ENCODE measurements at places on chromosomes 16 and 17. TPM values are rescaled to one million over a fixed set of nuclear protein-coding genes. Genes with fewer than 3 reads are reported as not detected.

HAP1 gene
- not detected for total RNA-seq

GRIN2A gene
- total RNA-seq = 1.7 TPM

DNA sequence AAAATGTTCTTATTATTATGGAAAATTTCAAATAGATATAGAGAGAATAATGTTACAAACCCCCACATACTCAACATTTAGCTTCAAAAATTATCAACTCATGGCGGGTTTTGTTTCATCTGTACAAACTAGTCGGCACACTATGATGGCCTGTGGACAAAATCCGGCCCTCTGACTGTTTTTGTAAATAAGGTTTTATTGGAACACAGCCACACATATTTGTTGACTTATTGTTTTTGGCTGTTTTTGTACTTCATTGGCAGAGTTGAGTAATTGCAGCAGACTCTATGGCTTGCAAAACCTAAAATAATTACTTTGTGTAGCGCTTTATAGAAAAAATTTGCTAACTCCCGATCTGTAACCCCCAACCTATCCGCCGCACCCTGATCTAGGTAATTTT, 41.4 kb upstream of the CLEC18A start:
- H3K4me3 ChIP-seq = no peak overlapping the region
- H3K27ac ChIP-seq = no peak overlapping the region
- no peaks in the 10 kb centered on the region for H3K36me3 ChIP-seq

DNA sequence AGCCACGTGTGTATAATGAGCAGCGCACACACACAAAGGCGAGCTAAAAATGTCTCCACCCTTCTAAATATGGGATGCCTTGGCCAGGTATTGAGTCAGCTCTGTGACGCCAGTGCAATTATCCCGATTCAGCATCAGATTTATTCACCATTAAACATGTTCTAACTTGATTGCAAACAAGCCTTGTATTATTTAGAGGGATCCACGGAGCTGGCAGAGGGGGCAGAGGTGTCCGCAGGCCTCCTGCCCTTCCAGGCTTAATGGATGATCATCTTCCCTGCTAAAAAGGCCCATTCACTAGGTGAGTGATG, 591.7 kb downstream of the MAF start:
- DNase-seq = no peak
- H3K4me3 ChIP-seq = no peak overlapping the region
- H3K36me3 ChIP-seq = no peaks in the 10 kb centered on the region
- no peaks in the 10 kb centered on the region for H3K27me3 ChIP-seq

SULT1A2 gene
- total RNA-seq = 0.43 TPM

DNA sequence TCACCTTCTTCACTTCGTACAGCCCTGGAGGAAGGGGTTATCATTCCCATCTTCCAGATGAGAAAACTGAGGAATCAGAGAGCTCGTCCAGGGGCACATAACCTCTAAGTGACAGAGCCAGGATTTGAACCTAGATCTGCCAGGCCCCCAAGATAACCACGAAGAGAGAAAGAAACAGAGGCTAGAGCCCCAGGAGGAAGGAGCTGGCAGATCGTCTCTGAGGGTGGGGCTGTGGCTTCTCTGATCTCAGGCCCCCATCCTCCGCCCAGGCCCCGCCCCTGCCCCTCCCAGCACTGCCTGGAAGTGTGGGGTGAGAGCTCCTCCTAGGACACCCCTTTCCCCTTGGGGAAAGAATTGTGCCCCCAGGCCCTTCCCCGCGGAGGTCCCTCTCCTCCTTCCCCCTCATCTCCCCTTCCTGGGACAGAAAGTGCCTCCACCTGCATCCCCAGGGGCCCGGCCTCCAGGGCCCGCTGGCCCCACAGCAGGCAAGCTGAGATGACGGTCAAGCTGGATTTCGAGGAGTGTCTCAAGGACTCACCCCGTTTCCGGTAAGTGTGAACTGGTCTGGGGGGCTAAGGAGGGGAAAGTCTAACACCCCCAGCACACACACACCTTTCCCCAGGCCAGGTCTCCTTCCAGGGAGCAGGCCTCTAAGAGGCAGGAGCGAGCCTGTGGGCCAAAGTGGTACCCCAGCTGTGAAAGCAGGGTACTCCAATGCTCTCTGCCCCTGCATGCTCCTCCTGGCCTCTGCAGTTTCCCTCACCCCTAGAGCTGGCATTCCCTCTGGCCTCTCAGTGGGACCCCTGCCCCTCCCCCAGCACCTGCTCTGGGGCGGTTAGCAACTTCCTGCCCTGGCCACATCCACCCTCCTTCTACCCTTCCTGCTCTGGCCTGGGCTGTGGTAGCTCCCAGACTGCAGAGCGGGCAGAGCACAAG, at the start of gene ACAP1:
TSS of gene ACAP1 (plus strand) at position 290 of the 936 bp plus-strand sequence. CDS start at position 496, 206 bp downstream.
- H3K27ac ChIP-seq = peak within 1 kb of the TSS; percentile 18
- H3K36me3 ChIP-seq = no peaks in the 10 kb centered on the region
- peak; percentile 53 for DNase-seq
- peaks cover 4% of the 10 kb centered on the region for H3K4me1 ChIP-seq
- H3K27me3 ChIP-seq = no peaks in the 10 kb centered on the region

WFIKKN2 gene
- not detected for total RNA-seq

DNA sequence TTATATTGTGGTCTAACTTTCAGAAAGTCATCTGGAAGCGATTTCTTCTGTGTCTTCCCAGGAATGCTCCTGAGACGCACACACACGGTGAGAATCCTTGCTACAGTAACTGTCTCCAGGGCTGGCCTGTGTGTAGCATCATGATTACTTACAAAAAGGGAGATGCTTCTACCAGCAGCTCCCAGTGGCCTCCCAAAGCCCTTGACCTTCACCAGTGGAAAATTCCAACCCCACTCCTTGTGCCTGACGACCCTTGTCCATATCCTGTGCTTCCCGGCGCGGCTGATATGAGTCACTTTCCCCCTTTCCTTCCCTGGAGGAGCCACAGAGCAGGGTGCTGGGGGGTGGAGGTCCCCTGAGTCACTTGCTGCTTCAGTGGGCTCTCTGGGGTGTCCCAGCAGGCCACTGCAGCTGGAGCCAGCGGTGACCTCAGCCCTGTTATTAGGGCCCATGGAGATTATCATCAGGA, 22.1 kb upstream of the NAT9 start:
- no peak for DNase-seq
- H3K4me1 ChIP-seq = no peaks in the 10 kb centered on the region
- H3K4me3 ChIP-seq = no peak overlapping the region
- no peak overlapping the region for H3K27ac ChIP-seq
- H3K27me3 ChIP-seq = no peaks in the 10 kb centered on the region

SLC5A11 gene
- not detected for total RNA-seq

GRCh38 chr16:11667824-11668622, at the start of gene SNN:
SNN (plus strand) TSS chr16:11668455; CDS start chr16:11676060, 7,605 bp downstream.
- peak; percentile 97 for DNase-seq
- no peaks in the 10 kb centered on the region for H3K27me3 ChIP-seq
- no peaks in the 10 kb centered on the region for H3K36me3 ChIP-seq
- H3K4me1 ChIP-seq = peaks cover 50% of the 10 kb centered on the region
- H3K27ac ChIP-seq = peak within 1 kb of the TSS; percentile 89
- H3K4me3 ChIP-seq = peak within 1 kb of the TSS; percentile 91

LPO gene
- total RNA-seq = not detected

- H3K4me3 ChIP-seq = no peak overlapping the region
- H3K27ac ChIP-seq = peak overlapping the region; percentile 79
- H3K27me3 ChIP-seq = no peaks in the 10 kb centered on the region
- H3K4me1 ChIP-seq = peaks cover 46% of the 10 kb centered on the region
- H3K36me3 ChIP-seq = no peaks in the 10 kb centered on the region
Measured at GRCh38 chr17:64156670-64157069, 26.7 kb upstream of the ERN1 start.

DNA sequence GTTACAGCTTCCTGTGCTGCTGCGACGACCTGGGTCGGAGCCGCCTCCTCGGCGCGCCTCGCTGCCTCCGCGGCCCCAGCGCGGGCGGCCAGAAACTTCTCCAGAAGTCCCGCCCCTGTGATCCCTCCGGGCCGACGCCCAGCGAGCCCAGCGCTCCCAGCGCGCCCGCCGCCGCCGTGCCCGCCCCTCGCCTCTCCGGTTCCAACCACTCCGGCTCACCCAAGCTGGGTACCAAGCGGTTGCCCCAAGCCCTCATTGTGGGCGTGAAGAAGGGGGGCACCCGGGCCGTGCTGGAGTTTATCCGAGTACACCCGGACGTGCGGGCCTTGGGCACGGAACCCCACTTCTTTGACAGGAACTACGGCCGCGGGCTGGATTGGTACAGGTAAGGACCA, 746 bp downstream of the HS3ST2 start:
- H3K36me3 ChIP-seq = no peaks in the 10 kb centered on the region
- H3K4me3 ChIP-seq = peak overlapping the region; percentile 47
- peaks cover 8% of the 10 kb centered on the region for H3K27me3 ChIP-seq
- no peak overlapping the region for H3K27ac ChIP-seq

PDIA2 gene
- 47.5 TPM for total RNA-seq

GPR139 gene
- not detected for total RNA-seq

GRCh38 chr17:13864521-13864920, 204.8 kb upstream of the COX10 start:
- H3K27ac ChIP-seq = no peak overlapping the region
- H3K4me1 ChIP-seq = no peaks in the 10 kb centered on the region
- no peaks in the 10 kb centered on the region for H3K36me3 ChIP-seq
- no peak for DNase-seq
- H3K4me3 ChIP-seq = no peak overlapping the region

GRCh38 chr17:15662681-15663080, 21.4 kb downstream of the TRIM16 start:
- no peak for DNase-seq
- no peaks in the 10 kb centered on the region for H3K27me3 ChIP-seq
- peaks cover 16% of the 10 kb centered on the region for H3K4me1 ChIP-seq
- no peak overlapping the region for H3K27ac ChIP-seq

RAB40C gene
- 78.6 TPM for total RNA-seq

APOH gene
- total RNA-seq = 3.7 TPM

DNA sequence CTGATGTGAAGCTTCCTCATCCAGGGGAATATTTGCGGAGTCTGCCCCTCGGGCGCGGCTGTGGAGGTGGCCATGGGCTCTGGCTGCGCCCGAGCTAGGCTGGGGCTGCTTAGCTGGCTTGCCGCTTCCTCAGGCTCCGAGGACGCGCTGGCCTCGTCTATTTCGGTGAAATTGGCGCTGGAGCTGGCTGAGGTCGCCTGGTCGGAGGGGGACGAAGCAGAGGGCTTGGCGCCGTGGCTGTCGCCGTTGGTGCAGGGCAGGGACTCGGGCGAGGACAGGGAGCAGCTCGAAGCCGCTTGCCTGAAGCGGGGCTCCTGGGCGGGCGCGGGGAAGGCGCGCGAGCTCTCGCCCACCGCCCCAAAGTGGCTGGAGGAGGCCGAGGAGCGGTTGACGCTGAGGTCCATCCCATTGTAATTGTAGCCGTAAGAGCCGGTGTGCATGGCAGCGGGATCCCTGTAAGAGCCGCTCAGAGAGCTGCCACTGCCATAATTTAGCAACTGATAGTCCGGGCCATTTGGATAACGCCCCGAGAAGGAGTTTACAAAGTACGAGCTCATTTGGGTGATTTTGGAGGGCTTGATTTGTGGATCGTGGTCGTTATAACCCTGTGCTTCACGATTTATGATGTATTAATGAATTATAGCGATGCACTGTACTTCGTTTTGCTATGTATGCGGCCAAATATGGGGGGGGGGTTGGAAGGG, at the start of gene HOXB5:
TSS of gene HOXB5 (minus strand) at position 654 of the 704 bp plus-strand sequence. CDS start at position 557, 97 bp downstream.
- peaks cover 47% of the 10 kb centered on the region for H3K4me1 ChIP-seq
- peaks cover 3% of the 10 kb centered on the region for H3K27me3 ChIP-seq
- peak within 1 kb of the TSS; percentile 95 for H3K27ac ChIP-seq
- peak within 1 kb of the TSS; percentile 44 for H3K4me3 ChIP-seq
- no peaks in the 10 kb centered on the region for H3K36me3 ChIP-seq

KRTAP4-5 gene
- not detected for total RNA-seq

MT1M gene
- total RNA-seq = 5.2 TPM

DNA sequence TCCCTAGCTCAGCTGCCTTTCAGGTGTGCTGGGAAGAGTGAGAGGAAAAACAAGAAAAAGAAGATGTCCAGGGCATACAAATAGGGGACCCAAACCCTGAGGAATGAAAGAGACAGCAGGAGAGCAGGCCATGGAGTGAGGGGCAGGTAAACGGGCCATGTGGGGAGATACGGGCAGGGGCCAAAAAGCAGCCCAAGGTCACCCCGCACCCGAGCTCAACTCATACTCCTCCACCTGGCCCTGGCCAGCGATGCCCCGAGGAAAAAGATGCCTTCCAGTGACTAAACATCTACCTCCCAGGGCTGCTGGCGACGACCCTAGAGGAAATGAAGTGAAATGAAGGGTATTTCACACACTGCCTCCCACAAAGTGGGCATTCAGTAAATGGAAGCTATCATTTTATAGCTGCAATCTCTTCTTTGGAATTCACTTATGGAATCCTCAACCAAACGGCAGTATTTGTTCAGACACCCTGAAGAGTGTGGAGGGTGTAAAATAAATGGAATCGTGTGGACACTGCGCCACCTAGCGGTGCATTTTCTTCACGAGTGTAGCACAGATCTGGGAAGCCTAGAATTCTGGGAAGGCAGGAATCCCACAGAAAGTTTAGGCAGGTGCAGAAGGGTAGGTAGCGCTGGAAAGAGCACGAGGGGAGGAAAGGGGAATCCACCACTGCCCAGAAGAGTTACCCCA, 14.9 kb downstream of the ELAC2 start:
- peaks cover 100% of the 10 kb centered on the region for H3K36me3 ChIP-seq
- H3K4me3 ChIP-seq = no peak overlapping the region
- no peaks in the 10 kb centered on the region for H3K27me3 ChIP-seq
- DNase-seq = peak; percentile 90

DNA sequence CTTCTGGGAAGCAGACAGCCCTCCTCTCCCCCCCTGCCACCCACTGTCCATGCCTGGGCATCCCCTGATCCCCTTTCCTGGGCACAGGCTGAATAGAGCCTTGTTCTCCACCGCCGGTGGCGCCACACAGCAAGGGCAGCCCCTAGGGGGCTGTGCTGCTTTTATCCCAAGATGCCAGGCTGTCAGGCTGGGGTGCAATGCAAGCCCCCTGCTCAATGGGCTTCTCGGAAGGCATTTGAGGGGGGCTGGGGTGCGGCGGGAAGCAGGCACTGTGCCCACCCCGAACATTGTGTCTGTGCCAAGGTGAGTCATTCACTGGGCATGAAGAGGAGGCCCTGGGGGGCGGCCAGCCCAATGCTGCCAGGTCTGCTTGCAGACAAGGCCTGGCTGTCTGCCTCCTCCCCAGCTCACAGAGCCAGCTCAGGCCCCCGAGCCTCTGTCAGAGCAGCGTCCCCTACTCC, 1.5 kb upstream of the GFAP start:
- DNase-seq = no peak
- H3K36me3 ChIP-seq = no peaks in the 10 kb centered on the region
- no peaks in the 10 kb centered on the region for H3K4me1 ChIP-seq
- H3K27ac ChIP-seq = peak overlapping the region; percentile 53
- no peak overlapping the region for H3K4me3 ChIP-seq
- H3K27me3 ChIP-seq = no peaks in the 10 kb centered on the region

GRCh38 chr16:345772-346171, 6.8 kb downstream of the AXIN1 start:
- H3K27me3 ChIP-seq = no peaks in the 10 kb centered on the region
- H3K36me3 ChIP-seq = peaks cover 10% of the 10 kb centered on the region
- no peak for DNase-seq
- H3K4me3 ChIP-seq = no peak overlapping the region

DNA sequence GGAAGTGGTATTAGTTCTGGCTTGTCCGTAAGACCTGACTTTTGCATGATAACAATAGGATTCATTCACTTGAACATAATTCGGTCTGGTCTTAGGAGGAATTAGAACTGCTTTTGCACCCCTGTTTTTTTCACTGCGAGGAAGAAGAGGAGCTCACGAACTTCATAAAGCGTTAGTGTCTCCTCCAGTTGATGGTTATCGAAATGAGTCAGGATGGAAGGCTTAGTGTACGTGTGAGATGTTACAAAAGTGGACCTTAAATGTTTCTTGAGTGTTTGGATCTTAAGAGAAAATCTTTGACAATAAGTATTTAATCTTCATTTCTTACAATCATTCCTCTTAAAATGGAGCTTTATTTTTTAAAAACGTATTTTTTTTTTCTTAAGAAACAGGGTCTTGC, 52.8 kb downstream of the USP10 start:
- no peaks in the 10 kb centered on the region for H3K36me3 ChIP-seq
- H3K27me3 ChIP-seq = no peaks in the 10 kb centered on the region
- peaks cover 21% of the 10 kb centered on the region for H3K4me1 ChIP-seq
- H3K4me3 ChIP-seq = no peak overlapping the region
- DNase-seq = no peak

PRAC2 gene
- not detected for total RNA-seq
